ENCODE measurements at places on chromosomes 5 and 9.
A peak's percentile ranks its signal among the peaks of the same experiment; 100 is the strongest.

DNA sequence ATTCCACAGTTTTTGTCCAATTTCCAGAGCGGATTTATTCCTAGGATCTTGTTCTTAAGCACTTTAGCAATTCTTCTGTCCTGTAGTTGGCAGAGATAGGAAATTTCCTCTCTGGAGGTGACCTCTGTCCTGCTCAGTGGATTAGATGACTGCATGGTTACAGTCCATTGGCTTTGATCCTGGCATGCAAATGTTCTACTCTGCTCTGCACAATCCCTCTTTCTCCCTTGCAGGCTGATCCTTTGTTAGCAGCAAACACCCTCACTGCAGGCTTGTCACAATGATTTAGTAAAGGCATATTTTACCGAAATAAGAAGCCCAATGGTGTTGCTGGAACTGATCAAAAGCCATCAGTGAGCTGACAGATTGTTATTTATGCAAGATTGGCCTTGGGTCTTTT, 243.8 kb downstream of the COX7C start:
- DNase-seq: no peak

GRCh38 chr5:154205441-154206117, 15.0 kb downstream of the GALNT10 start:
- DNase-seq: no peak

- no peak for DNase-seq
Measured at GRCh38 chr9:131963072-131964030, 116.3 kb downstream of the MED27 start.

GRCh38 chr5:135759149-135759784, 75.2 kb upstream of the SLC25A48 start:
- no peak for DNase-seq

- peak; percentile 15 for DNase-seq
Measured at GRCh38 chr5:68499987-68500386, 284.4 kb downstream of the PIK3R1 start.

DNA sequence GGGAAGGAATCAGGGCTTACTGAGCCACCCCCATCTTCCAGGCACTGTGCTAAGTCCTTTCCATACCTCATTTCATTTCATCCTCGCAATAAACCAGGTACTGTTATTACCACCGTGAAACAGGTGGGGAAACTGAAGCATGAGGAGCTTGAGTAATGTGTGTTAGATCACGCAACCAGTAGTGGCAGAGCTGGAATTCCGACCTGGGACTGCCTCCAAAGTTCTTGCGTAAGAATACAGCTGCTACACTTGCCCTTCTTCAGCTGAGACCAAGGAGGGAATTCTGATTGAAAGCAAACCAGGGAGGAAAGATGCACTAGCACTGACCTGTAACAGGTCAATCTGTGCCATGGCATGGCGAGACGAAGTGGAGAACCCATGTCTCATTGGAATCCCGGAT, 113.4 kb upstream of the MSX2 start:
- peak; percentile 64 for DNase-seq

DNA sequence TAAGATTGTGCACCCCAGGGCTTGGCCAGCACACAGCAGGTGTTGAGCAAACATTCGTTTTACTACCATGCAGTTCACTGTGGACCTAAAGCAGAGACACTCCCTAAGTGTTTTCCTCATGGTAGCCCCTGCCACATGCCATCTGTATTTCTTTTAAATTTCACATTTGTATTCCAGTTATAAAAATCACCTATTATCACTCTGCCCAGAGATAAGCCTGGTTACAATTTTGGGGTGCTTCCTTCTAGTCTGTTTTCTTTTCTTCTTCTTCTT, 10.9 kb upstream of the FIBCD1 start:
- DNase-seq: no peak

DNA sequence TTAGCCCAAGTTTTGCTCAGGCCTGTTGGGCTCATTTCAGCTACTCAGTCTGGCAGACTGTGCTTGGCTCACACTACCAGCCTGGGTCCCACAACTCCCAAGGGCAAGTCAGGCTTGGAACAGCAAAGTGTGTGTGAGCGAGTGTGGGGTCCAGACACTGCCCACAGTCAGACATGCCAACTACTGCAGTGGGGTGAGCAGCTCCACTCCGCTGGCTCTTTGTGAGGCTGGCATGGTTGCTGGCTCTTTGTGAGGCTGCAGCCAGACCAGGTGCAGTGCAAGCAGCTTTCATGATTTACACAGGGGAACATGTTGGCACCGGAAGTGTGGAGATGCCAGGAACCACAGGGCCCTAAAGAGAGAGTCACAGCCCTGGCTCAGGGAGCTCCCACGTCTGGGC, 606.7 kb upstream of the FAM174A start:
- no peak for DNase-seq

- DNase-seq: no peak
Measured at GRCh38 chr5:105924366-105924765, 1746.4 kb downstream of the EFNA5 start.

- DNase-seq: no peak
Measured at GRCh38 chr9:70093944-70094343, 50.3 kb downstream of the MAMDC2 start.

DNA sequence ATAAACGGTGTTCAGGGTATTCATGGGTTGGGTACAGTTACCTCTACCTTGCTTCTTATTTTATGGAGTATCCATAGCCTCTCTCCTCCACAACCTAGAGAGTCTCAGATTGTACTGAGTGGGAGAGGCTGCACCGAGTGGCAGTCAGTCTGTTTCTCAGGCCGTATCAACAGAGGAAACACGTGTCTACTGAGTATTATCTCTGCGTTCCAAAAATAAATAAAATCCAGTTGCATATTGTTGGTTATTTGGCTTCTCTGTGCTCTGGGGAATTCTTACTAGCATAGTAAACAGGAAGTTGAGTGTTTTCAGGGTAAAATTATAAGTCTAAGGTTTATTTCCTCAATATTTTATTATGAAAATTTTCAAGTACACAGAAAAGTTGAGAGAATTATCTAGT, 231.0 kb downstream of the ARHGEF28 start:
- DNase-seq: no peak

GRCh38 chr9:21316860-21317259, 11.7 kb upstream of the IFNA5 start:
- no peak for DNase-seq

GRCh38 chr5:4348919-4349318, 753.3 kb downstream of the IRX1 start:
- DNase-seq: no peak
